ENCODE measurements at places on chromosomes 5 and 9.

GRCh38 chr5:168288349-168289245 is 2.8 kb upstream of the WWC1 start:
- peak; percentile 93 for DNase-seq

GRCh38 chr5:73945505-73945904 is 319.5 kb downstream of the ARHGEF28 start:
- DNase-seq: no peak

DNA sequence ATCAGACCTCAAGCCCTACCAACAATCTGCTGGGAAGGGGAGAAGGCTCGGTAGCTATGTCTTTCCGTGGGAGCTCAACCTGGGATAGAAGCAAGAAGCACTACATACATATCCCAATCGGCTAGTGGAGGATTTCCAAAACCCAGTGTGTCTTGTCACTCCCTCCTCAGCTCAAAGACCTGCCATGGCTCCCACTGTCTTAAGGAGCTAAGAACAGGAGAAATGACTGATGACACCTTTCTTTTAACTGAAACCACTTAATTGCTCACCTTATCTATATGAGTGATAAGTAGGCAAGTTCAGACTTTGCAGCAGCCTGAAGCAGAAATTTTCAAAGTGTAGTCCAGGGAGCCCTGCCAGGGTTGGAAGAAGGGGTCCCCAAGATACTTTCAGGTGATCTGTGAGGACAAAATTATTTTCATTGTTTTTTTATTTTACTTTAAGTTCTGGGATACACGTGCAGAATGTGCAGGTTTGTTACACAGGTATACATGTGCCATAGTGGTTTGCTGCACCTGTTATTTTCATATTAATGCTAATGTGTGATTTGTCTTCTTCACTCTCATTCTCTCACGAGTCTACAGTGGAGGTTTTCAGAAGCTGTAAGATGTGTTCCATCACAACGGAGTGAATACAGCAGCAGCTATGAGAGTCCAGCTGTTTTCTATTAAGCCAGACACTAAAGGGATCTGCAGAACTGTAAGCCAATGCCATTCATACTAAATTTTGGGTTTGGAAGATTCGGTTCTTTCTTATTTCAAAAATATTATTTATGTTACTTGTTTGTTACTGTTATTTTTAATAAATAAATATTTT is 41.4 kb downstream of the PAX5 start:
- no peak for DNase-seq

DNA sequence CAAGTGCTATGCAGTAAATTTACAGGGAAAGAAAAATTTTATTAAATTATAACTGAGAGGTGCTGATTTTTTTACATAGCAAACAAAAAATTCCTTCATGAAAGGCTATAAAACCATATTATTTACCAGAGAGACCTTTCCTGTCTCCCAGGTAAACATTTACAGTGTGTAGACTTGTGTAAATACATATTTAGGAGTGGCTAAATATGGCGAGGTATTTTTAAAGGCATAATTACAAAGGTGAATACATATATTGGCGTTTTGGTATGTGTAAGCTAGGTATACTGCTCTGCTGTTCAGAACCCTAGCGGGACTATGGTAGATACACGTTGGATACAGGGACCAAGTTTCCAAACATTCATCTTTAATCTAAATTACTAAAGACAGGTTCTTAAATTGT is 170.6 kb upstream of the MEF2C start:
- no peak for DNase-seq

DNA sequence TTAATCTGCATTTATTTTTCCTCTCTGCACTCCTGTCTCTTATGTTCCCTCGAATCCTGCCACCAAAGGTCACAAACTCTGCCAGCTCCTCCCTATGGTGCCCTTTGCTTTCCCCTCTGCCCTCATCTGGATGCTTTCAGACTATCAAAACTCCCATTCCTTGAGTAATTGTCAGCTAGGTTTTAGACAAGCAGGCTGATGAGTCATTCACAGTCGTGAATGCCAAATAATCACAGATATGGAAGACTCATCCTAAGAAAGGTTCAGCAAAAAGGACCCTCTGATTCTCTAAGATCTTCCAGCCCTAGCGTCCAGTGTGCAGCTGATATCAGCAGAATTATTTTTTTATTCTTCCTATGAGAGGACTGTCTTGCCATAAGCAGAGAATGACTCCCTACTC is 104.5 kb upstream of the NUDT12 start:
- peak; percentile 9 for DNase-seq

DNA sequence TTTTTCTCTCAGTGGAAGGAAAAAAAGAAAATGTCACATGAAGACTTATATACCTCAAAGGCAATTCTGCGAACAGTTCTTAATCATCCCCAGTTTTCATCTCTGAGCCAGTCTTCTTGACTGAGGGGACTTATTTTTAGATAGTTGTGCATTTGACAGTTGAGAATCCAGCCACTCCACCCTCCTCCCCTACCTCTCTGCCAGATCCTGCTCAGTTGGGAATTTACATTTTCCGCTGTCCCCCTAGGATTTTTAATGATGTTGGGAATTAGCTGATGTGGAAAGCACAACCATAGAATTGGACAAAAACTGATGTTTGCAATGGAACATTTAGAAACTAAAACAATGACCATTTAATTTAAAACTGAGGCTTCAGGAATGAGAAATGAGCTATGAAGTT is 194.3 kb upstream of the PIK3R1 start:
- no peak for DNase-seq

DNA sequence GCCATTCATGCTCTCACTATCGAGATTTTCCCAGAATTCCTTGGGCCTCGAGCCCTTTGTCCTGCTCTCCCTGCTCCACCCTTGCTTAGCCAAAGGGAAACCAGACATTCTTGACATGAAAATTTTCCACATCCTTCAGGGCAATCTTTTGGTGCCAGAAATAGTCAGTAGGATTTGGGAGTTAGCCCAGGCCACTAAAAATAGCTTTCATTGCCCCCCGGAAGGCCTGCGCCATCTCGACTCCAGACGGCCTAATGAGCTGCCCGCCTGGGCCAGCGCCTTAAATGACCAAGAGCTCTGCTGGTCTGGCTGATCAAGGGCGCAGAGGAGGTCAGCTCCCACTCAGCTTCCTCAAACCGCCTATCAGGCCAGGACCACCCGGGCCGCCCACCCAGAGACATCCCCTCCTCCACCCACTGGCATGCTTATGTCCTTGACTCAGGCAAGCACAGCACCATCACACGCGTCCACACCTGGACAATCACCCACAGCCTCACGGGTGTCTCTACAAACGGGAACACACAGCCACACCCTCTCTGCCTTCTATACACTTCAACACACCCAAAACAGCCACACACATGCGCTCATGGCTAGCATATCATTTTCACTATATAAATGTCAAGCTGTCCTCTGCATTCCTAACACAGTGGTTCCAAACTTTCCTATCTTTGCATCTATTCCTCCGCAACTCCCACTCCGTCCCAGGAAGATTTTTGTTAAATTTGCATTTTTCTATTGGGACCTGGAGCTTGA is 20.9 kb downstream of the DUSP1 start:
- DNase-seq: no peak

DNA sequence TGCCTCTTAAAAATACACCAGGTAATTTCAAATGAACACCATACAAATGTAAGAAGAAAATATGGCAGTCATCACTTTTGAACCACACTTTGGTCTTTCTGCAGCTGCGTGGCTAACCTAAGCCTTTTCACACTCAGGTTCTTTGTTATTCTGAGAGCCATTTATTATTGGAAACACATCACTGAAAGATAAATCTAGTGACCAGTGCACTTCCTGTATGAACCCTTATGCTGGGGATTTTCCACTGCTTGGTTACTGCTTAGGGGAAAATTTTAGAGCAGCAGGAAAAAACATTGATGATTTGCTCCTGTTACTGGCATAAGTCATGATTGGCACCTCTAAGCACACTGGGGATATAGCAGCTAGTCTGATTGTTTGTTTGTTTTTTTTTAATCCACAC is 58.6 kb upstream of the RANBP3L start:
- no peak for DNase-seq

GRCh38 chr9:135504262-135505243 is 4.1 kb downstream of the MRPS2 start:
- DNase-seq: peak; percentile 64

DNA sequence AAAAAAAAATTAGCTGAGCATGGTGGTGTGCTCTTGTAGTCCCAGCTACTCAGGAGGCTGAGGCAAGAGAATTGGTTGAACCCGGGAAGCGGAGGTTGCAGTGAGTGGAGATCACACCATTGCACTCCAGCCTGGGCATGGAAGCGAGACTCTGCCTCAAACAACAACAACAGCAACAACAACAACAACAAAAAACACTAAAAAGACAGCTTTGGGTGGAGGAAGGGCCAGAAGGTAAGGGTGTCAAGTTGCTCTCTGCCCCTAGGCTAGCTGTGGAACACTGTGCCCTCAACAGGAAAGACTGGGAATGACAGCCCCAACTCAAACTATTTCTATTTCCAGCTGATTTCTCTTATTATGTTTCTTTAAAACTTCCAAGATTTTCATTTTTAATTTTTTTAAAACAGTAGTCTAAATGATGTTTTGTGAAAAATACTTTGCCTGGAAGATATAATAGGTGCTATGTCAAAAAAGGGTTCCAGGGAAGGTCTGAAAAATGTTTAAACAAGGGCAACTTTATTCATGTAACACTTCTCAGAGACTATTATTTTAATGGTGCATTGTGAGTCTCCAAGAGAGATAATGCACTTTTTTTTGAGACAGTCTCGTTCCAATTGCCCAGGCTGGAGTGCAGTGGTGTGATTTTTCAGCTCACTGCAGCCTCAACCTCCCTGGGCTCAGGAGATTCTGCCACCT is 29.9 kb downstream of the CLINT1 start:
- peak; percentile 32 for DNase-seq

- DNase-seq: no peak
Measured at GRCh38 chr5:78797936-78798672, 149.5 kb upstream of the LHFPL2 start.

DNA sequence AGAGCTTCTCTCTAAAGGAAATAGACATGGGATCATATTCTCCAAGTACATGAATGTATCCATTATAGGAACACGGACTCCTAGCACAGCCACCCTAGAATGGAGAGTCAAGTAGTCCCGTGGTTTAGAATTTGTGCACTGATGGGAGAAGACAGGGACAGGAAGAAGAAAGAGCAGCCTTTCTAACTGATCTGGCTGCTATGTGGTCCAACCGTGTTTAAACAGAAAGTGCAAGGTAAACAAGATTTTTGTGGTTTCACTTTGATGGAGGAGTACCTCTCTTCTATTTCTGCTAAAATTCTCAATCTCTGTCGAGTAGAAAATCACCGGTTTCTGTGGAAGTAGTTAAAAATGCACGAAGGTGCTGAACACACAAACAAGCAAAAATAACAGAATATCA is 171.3 kb downstream of the ST8SIA4 start:
- DNase-seq: peak; percentile 3

GRCh38 chr5:179953987-179954386 is 46.3 kb upstream of the TBC1D9B start:
- DNase-seq: no peak

- no peak for DNase-seq
Measured at GRCh38 chr9:116336133-116336862, 182.7 kb downstream of the PAPPA start.

DNA sequence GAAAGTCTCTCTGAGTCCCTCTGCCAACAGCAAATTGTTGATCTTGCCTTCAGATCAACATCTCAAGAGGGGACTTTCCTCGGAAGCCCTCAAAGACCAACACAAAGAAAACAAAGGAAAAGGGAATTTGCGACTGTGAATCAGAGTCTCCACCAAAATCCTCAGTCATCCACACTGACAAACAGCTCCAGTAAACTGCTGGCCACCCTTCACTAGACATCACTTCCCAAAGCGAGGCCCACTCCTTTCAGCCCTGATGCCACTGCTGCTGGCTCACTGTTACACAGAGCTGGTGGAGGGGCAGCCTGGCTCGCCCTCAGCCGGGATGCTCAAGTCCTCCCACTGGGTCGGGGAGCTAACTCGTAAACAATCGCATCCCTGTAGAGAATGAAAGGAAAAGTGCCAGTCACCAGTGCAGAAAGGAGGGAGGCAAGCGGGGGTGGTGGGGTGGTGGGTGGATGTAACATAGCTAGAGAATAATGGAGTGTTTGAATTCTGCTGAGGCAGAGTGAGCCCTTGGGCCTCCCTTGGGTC is 1.3 kb downstream of the FGF1 start:
- no peak for DNase-seq

GRCh38 chr5:100898504-100899346 is 4.4 kb downstream of the ST8SIA4 start:
- DNase-seq: no peak

DNA sequence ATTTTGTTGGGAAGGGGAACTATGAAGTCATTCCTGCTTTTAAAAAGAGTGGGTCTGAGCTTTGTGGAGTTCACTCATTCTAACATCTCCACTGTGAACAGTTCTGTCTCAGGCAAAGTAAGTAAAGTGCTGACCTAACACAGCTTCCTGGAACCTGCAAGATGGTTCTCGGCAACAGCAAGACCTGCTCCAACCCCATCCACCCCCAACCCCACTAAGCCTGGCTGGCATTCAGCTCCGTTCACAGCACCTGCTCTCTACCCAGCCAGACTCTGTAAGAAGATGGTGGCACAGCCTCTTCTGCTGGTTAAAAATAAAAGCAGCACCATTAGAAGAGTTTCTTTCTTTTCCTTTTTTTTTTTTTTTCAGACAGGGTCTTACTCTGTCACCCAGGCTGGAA is 42.0 kb downstream of the EPB41L4B start:
- no peak for DNase-seq

DNA sequence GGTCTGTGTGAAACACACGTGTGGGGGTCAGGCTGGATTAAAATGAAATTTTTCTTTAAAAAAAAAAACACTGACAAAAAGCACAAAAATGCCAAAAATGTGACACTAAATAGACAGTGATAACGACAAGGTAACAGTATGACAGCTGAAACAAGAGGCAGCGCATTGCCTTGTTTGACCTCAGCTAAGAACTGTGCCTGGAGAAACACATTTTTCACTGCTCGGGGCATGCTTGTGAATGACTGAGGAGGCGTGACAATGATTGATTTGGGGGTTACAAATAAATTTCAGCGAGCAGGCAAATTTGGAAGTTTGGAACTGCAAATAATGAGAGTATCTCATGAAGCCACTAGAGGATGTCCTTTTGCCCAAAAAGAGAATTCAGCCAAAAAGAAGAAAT is 44.2 kb upstream of the SPATA31C2 start:
- no peak for DNase-seq

- no peak for DNase-seq
Measured at GRCh38 chr9:93028448-93029006, 30.0 kb upstream of the SUSD3 start.

DNA sequence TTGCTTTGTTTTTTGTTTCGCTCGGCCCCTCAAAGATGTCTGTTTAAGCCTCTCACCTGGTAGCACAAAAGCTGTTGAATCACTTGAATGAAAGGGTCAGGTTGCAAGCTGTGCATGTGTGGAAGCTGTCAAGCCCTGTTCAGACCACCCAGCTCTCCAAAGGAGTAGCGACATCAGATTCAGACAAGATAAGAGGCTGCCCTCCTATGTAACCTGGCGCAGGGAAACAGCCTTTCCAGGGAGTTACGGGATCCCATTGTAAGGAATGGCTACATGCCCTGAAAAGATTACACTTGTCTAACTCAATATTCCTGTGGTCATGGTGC is 2.9 kb downstream of the FREM1 start:
- no peak for DNase-seq

All from RWPE1 (cell line).